ENCODE measurements at places on chromosomes 12 and 14. TPM values are rescaled to one million over a fixed set of nuclear protein-coding genes. Genes with fewer than 3 reads are reported as not detected.

Gene KLRF1
- polyA plus RNA-seq: 0.13 TPM

Gene P2RX2
- polyA plus RNA-seq: not detected

Gene ADAMTS20
- 0.05 TPM for polyA plus RNA-seq

Gene CEBPE
- polyA plus RNA-seq: 0.11 TPM

Gene SCNN1A
- not detected for polyA plus RNA-seq

Gene CLEC9A
- polyA plus RNA-seq: 0.37 TPM

Gene RIMBP2
- 1.0 TPM for polyA plus RNA-seq

DNA sequence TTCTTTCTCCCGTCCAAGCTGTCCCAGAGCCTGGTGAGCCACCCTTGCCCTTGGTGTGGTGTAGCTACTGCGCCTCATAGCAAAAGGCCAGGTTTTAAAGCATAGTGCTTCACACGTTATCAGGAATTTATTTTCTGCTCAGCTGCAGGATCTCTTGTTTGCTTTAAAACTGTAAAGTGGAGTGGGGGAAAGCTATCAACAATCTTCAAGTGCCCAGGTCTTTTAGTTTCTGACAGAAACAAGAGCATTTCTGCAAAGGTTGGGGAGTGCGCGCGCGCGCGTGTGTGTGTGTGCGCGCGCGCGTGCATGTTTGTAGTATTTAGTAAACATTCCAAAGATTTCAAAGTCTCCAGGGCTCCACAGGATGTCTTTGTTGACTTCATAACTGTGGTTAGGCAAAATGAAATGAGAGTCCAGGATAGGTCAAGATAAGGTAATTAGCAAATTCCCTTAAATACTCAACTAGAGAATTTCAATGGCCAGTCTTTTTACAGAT is 45.5 kb downstream of the EML1 start:
- no peak for DNase-seq

GRCh38 chr14:72366619-72367018 is 434.4 kb downstream of the RGS6 start:
- DNase-seq: no peak

DNA sequence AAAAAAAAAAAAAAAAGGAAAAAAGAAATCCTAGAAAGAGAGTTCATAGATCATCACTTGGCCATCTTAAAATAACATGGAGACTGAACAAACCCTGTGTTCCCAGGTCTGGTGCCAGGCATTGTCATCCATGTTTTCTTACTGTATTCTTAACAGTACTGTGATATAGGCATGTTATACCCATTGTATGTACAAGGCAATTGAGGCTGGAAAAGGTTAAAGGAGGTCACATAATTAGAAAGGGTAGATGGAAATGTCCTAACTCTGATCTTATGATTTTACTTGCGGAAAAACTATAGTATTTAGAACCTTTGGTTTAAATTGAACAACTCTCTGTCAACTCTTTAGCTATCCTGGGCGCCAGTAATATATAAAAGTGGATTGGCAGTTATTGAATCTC is 478.2 kb upstream of the RGS6 start:
- DNase-seq: no peak

GRCh38 chr12:92019491-92020277 is 126.0 kb downstream of the BTG1 start:
- no peak for DNase-seq

DNA sequence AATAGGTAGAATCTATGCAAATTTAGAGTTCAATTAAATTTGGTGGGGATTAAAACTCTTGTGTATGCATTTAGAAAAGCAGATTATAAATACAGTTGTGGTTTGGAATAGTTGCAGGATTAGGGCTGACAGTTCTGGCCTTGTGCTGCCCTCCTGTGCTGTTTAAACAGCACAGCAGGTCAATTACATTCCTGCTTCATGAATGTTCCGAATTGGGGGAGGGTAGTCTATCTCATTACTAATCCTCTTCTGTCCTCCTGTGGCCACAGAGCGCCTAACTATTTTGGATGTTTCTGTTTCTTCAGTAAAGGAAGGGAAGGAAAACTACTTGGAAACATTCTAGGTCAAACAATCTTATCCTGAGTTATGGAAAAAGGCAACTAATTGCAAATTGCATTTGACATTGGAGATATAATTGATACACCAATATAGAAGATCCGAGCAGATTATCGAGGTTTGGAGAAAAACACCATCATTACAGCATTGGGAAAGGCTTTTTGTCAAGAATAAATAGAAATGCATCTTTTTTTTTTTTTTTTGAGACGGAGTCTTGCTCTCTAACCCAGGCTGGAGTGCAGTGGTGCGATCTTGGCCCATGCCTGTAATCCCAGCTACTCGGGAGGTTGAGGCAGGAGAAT is 8.7 kb upstream of the GPR19 start:
- DNase-seq: peak; percentile 88

- DNase-seq: no peak
Observed at GRCh38 chr12:50934371-50934851, 17.9 kb upstream of the HIGD1C start.
